ENCODE measurements at places on chromosomes 6 and 20.

DNA sequence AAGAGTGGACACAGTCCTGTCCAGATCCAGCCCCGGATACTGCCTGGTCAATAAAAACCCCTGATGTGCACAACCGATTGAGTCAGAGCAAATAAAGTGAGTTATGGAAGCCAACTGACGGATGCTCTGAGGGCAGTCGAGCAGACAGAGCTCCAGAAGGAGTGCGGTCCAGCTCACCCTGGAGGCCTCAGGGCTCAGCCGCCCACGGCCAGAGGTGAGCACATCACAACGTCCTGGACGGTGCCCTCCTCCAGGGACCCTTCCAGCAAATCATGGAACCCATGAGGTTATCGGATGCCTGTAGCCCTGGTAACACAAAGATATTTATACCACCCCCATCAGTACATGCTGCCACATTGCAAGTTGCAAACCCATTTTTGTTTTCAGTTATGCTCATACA lies 44.0 kb upstream of the SMOC2 start:
- no peak for DNase-seq

- DNase-seq = no peak
Observed at GRCh38 chr6:76014626-76015530, 57.6 kb downstream of the IMPG1 start.

GRCh38 chr20:43809206-43809819 lies 82.5 kb upstream of the GTSF1L start:
- no peak for DNase-seq

DNA sequence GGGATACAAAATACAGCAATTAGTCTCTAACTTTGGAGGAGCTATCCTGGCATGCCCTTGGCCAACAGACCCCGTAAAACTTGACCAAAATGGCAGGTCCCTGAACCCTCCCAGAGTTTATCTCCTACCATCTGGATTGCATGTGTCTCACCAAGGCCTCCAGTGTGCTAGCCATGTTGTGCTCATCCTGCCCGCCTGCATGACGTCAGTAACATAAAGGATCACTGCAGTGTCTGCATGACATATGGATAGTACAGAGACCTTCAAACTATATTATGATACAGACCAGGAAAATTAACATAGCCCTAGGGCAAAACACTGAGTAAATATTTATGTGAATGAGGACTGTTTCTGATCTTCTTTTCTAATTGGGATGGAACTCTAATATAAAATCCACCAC lies 25.3 kb downstream of the CPXM1 start:
- no peak for DNase-seq

DNA sequence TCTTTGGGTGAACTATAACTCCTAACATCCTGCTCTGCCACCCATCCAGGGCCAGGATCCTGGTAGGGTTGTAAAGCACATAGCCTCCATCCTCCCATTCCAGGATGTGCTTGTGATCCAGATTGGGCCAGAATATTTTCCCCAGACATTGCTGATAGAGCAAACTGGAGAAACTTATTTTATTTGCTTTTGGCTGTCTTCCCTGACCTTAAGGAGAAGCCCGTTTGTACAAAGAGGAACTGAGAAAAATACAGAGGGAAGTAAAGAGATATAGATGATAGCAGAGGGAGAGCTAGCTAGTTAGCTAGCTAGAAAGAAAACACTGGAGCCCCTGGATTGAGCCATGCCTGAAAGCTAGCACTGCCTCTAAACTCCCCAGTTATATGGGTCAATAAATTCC lies 9.0 kb upstream of the HDAC2 start:
- DNase-seq = no peak

- DNase-seq = no peak
Observed at GRCh38 chr6:42153921-42154320, 11.5 kb upstream of the C6orf132 start.

- DNase-seq = peak; percentile 40
Observed at GRCh38 chr6:70706491-70707123, 38.9 kb downstream of the SMAP1 start.

- no peak for DNase-seq
Observed at GRCh38 chr6:55643861-55644260, 64.9 kb upstream of the HMGCLL1 start.

- no peak for DNase-seq
Observed at GRCh38 chr20:58882704-58883089, 30.2 kb downstream of the GNAS start.

DNA sequence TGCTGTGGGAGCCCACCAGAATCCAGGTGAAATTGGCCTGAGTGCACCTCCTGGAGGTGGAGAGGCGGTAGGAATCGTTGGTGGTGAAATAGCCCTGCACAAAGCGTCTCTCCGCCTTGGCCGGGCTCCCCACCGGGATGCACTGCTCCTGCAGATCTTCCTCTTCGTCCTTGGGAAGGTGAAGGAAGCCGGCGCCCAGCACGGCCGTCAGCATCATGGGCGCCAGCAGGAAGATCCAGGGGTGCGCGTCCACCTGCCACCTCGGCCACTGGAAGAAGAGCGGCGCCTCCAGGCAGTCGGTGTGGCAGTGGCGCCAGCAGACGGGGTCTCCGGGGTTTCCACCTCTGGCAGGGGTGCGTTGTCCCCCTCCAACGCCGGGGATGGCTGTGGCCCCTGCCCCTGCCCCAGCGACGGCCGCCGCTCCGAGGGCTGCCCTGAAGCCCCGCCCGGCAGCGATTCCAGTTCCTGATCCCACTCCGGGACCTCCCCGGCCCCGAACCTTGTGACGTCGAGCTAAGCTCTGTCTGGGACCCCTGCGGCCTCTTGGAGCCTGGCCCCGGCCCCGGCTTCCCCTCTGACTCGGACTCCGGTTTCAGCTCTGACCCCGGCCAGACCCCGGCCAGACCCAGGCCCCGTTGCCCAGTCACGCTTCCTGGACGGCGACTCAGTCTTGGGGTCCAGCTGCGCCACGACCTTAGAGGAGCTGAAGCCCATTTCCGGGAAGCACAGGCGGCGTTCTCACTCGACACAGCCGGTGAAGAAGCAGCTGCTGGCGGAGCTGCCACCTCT lies 91.9 kb downstream of the CD164 start:
- no peak for DNase-seq

- DNase-seq = no peak
Observed at GRCh38 chr6:20665290-20665689, 131.0 kb downstream of the CDKAL1 start.
